ENCODE measurements at places on chromosomes 5 and 9. TPM values are rescaled to one million over a fixed set of nuclear protein-coding genes. Genes with fewer than 3 reads are reported as not detected.

PROB1 gene
- 46.3 TPM for total RNA-seq

GPR21 gene
- 0.58 TPM for total RNA-seq

OLFML2A gene
- 41.1 TPM for total RNA-seq

DRD1 gene
- total RNA-seq: not detected

CPEB4 gene
- total RNA-seq: 136 TPM

TMEM252 gene
- not detected for total RNA-seq

NPR3 gene
- 81.0 TPM for total RNA-seq

IFNK gene
- total RNA-seq: not detected

NR5A1 gene
- total RNA-seq: not detected

- DNase-seq: no peak
Measured at GRCh38 chr5:1348986-1349245, 4.0 kb upstream of the CLPTM1L start.

DNA sequence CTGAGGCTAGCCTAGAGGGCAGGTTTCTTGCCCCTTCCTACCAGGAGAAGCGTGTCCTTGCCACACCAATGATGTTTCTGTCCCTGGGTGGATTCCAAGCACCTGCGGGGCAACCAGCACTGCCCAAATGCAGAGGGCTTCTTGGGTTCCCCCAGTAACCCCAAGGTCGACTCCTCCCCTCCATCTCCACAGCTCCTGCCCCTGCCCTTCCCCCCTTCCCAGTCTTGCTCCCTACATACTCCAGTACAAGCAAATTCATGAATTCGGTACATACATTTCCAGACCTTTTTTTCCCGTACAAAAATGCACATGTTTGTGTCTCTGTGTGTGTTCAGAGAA, 12.8 kb upstream of the JADE2 start:
- no peak for DNase-seq

DNA sequence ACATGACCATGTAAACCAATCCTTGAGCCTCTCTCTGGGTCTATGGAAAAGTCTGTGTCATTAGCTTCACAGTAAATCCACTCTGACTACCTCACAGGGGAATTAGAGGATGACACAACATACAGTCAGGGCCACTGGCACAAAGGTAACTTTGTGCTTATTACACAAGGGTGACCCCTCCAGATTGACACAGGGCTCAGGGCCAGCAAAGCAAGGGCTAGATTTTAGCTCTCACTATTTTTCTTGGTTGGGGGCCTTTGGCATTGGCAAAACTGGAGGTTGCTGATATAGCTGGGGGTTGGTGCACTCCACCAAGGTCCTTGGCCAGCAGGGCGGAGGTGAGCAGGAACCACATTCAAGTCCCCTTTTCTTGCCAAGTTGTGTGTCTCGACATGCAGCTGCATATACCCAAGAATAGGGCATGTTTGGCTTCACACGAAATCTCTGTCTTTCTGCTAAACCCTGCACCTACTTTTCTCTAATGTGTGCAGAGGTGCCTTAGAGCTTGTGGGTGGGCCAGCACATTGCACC, 15.2 kb upstream of the OSMR start:
- no peak for DNase-seq

DNA sequence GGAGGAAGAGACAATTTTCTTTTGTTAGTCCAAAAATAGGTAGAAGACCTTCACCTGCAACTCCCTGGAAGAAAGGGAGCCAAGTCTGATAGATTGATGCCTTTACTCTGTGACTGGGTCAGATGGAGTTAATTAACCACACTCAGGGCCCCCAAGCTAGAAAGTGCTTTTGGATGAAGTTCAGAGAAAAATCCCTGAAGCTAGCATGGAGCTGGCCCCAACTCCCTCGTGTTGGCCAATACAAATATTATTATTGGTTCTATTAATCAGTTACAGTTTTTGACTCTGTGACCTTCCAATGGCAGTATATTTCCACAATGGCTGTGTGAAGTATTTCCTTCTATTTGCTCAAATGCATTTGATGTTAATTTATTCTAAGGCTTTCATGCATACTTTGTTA, 1753.5 kb downstream of the EFNA5 start:
- DNase-seq: no peak

GRCh38 chr5:57687596-57687995, 205.0 kb upstream of the ACTBL2 start:
- no peak for DNase-seq

GRCh38 chr5:93583768-93584595, 960 bp downstream of the NR2F1 start:
- DNase-seq: no peak

DNA sequence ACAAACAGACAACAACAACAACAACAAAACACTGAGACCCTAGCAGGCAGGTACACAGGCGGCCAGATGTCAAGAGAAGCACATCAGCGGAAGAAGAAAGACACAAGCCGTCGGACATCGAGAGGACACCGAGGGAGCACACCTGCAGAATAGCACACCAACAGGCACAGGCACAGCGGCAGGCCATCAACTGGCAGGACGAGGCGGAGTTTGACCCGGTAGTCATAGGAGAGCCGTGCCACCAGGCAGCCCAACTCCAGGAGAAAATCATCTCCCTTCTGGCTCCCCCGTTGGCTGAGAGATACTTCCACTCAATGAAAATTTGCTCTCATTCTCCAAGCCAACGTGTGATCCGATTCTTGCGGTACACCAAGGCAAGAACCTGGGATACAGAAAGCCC, 352.1 kb upstream of the IZUMO3 start:
- no peak for DNase-seq

- DNase-seq: no peak
Measured at GRCh38 chr9:118222375-118222774, 518.2 kb downstream of the TLR4 start.

DNA sequence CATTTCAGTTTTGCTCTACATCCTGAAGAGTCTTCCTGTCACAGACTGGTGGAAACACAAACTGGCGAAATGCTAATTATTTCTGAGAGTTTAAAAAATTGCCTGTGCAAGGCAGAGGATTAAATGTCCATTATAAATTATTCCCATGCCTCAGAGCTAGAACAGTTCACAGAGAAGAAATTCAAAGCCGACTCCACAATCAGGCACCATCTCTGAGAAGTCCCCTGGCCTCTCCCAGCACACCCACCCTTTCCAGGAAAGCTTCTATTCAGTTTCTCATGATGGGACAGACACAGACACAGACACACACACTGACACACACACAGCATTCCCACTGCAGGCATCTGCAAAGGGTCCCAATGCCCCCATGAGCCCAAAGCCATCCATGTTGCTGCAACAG, 253.1 kb downstream of the DENND1A start:
- DNase-seq: no peak

GRCh38 chr9:93133681-93134014, 403 bp downstream of the NINJ1 start:
- DNase-seq: peak; percentile 75

GRCh38 chr5:41275813-41276512, 62.6 kb upstream of the C6 start:
- DNase-seq: no peak

DNA sequence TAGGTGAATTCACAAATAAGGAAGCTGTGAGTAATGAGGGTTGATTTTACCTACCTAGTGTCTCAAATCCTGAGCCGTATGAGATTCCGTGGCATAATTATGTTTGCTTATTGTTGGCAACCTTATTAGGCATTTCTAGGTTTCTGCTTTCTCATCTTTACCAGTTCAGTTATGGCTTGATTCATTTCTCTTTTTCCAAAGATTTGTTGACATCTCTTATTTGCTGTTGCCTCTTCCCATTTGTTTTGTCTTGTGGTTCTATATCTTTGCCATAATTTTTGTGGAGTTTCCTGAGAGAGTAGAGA, 470 bp downstream of the IL31RA start:
- no peak for DNase-seq

GRCh38 chr9:121781701-121782464, 130.4 kb downstream of the DAB2IP start:
- no peak for DNase-seq

DNA sequence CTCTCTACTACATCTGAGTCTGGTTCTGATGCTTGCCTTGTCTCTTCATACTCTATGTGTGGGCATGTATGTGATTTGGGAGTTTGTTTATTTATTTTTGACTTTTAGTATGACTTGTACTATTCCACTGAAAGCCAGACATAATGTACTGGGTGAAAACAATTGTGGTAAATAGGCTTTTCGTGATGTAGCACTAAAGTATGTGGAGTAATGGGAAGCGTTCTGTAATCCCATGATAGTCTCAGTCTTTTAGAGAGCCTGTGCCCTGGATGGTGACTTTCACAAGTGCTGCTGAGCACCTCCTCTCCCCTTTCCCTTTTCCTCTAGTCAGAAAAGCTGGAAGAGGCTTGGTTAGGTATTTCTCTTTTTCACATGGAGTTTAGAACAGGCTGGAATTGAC, 85.8 kb upstream of the S1PR3 start:
- DNase-seq: no peak

- DNase-seq: no peak
Measured at GRCh38 chr9:126699401-126699881, 85.7 kb downstream of the LMX1B start.

- no peak for DNase-seq
Measured at GRCh38 chr5:145553177-145553576, 282.0 kb downstream of the PRELID2 start.

GRCh38 chr9:133105461-133105770, 15.6 kb downstream of the RALGDS start:
- no peak for DNase-seq

GRCh38 chr5:16794269-16794913, 141.7 kb downstream of the MYO10 start:
- no peak for DNase-seq

- no peak for DNase-seq
Measured at GRCh38 chr5:108487951-108488350, 106.1 kb upstream of the FBXL17 start.

DNA sequence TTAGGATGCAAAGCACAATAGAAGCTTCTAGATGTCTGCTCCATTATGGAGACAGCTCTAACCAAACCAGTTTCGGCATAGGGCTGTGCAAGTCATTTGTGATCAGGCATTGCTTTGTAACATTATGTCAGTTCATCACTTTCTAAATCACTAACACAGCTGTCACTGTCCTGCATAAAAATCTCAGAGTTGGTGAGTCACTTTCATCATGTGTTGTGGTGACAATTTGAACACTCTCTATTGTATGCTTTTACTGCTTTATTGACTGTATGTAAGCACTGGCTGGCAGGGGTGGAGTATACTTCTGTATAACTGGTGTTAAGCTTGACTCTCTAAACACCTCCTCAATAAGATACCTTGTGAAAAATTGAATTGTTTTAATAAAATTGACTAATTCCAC, 77.9 kb downstream of the SLCO4C1 start:
- DNase-seq: no peak

- no peak for DNase-seq
Measured at GRCh38 chr5:61200582-61201155, 38.4 kb upstream of the SMIM15 start.
